ENCODE measurements at places on chromosomes 1 and 21.

- no peak overlapping the region for H3K27ac ChIP-seq
- H3K4me1 ChIP-seq = no peaks in the 10 kb centered on the region
- H3K4me3 ChIP-seq = no peak overlapping the region
Measured at GRCh38 chr1:11180342-11180744, 8.8 kb upstream of the ANGPTL7 start.

DNA sequence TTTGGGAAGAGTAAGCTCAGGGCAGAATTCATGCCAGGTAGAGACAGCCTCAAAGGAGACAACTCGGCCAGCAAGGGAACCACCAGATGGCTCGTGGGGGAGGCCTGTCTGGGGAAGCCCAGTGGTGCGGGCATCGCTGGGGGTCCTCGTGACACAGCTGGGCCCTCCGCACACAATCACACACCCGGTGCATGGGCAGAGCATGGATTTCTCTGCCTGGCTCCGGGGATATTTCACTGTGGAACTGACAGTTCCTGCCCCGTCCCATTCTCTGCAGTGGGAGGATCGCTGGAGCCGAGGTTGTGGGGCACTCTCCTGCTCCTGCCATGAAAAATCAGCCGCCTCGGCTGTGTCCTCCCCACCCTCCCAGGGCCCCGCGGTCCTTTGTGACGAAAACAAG is 108.0 kb downstream of the CRYAA start:
- H3K27me3 ChIP-seq = no peaks in the 10 kb centered on the region
- H3K4me1 ChIP-seq = peaks cover 26% of the 10 kb centered on the region
- H3K36me3 ChIP-seq = no peaks in the 10 kb centered on the region
- DNase-seq = no peak

DNA sequence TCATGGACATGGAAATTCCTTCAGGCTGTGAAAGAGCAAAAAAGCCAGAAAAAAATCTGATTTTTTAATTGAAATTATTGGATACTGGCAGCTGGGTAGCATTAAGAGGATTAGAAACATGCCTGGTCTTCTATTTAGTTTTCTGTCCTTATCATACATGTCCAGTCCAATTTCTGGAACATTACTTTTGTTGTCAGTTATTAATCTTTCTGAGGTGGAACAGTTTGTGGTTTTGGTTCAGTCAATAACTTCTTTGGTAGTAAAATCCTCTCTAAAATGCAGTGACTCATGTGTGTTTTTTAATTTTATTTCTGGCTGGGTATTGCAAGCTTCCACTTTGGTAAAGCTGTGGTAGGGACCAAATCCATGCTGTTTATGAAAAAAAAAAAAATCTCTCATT is 687.0 kb upstream of the ADGRL2 start:
- H3K36me3 ChIP-seq = no peaks in the 10 kb centered on the region
- H3K27me3 ChIP-seq = no peaks in the 10 kb centered on the region
- H3K4me3 ChIP-seq = no peak overlapping the region
- no peak for DNase-seq

DNA sequence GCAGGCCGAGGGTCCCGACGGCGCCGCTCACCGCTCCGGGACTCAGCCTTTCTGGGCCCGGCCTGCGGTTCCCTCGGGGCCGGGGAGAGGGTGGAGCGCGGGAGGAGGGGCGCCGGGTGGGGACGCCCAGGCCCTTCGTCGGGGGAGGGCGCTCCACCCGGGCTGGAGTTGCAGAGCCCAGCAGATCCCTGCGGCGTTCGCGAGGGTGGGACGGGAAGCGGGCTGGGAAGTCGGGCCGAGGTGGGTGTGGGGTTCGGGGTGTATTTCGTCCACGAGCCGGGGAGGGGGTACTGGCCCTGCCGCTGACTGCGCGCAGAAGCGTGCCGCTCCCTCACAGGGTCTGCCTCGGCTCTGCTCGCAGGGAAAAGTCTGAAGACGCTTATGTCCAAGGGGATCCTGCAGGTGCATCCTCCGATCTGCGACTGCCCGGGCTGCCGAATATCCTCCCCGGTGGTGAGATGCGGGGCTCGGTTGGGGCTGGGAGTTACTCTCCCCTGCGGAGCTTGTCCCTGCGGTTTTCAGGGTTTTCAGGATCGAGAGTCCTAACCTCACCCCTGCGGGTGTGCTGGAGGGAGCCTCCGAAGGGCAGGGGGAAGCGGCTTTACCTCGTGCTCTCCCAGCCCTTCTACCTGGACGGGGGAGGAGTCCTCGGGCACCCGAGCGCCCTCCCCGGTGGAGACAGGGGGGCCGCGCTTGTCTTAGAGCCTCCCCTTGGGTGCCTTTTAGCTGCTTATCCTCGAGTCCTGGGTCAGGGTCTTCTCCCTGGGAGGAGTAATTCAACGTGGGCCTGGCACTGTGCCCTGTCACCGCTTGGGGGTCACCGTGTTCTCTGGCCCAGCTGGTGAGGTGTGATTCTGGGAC is 2.1 kb downstream of the SAMD11 start:
- DNase-seq = no peak
- H3K27ac ChIP-seq = no peak overlapping the region
- no peak overlapping the region for H3K4me3 ChIP-seq
- H3K36me3 ChIP-seq = no peaks in the 10 kb centered on the region
- H3K4me1 ChIP-seq = peaks cover 10% of the 10 kb centered on the region
- H3K27me3 ChIP-seq = no peaks in the 10 kb centered on the region

DNA sequence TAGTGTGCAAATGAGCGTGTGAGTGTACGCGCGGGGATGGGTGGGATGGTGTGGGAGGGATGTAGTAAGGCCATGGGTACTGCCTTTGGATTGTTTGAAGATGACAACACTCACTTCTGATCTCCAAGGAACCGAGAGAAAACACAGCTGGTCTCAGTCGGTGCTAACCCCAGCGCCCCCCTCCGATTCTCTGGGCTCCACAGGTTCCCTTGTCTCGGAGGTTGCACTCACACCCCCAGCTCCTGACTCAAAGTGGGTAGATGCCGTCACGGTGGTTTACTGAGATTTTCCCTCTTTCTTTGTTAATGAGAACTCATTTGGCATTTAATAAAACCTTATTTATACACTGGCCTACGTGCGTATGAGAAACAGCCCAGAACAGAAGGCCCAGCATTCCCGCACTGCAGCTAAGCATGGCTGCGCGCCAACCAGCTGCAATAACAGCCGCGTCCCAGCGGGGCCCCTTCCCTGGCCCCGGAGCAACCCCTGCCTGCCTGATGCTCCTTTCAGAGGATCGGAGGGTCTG is 25.8 kb downstream of the ABCA4 start:
- no peak overlapping the region for H3K4me3 ChIP-seq
- H3K36me3 ChIP-seq = no peaks in the 10 kb centered on the region
- no peaks in the 10 kb centered on the region for H3K27me3 ChIP-seq

- H3K4me3 ChIP-seq = no peak overlapping the region
- no peak for DNase-seq
- H3K27ac ChIP-seq = no peak overlapping the region
- no peaks in the 10 kb centered on the region for H3K4me1 ChIP-seq
Measured at GRCh38 chr21:34819357-34819999, 150.7 kb downstream of the CLIC6 start.

DNA sequence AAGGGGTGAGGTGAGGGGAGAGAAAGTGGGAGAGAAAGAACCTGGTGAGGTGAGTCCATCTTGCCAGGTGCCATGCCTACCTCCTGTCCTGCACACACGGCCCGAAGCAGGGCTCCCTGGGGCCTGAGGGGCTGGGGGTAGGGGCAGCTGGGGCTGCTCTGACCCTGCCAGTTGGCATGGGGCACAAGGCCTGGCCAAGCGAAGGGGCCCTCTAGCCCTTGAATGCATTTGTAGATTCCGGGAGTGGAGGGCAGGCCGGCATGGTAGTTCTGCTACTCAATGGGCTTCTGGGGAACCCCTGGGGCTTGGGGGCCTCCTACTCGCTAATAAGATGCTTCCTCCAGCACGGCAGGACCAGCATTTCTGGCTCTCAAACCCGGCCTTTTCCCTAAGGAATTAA is 3.6 kb upstream of the PRDM16 start:
- no peaks in the 10 kb centered on the region for H3K36me3 ChIP-seq
- H3K4me1 ChIP-seq = no peaks in the 10 kb centered on the region
- no peak overlapping the region for H3K4me3 ChIP-seq
- DNase-seq = no peak

- no peaks in the 10 kb centered on the region for H3K36me3 ChIP-seq
- H3K4me3 ChIP-seq = no peak overlapping the region
- no peak for DNase-seq
- no peaks in the 10 kb centered on the region for H3K27me3 ChIP-seq
Measured at GRCh38 chr1:232655028-232655745, 25.3 kb upstream of the SIPA1L2 start.
